ENCODE measurements at places on chromosomes 5 and 9. TPM values are rescaled to one million over a fixed set of nuclear protein-coding genes. Genes with fewer than 3 reads are reported as not detected.

DNA sequence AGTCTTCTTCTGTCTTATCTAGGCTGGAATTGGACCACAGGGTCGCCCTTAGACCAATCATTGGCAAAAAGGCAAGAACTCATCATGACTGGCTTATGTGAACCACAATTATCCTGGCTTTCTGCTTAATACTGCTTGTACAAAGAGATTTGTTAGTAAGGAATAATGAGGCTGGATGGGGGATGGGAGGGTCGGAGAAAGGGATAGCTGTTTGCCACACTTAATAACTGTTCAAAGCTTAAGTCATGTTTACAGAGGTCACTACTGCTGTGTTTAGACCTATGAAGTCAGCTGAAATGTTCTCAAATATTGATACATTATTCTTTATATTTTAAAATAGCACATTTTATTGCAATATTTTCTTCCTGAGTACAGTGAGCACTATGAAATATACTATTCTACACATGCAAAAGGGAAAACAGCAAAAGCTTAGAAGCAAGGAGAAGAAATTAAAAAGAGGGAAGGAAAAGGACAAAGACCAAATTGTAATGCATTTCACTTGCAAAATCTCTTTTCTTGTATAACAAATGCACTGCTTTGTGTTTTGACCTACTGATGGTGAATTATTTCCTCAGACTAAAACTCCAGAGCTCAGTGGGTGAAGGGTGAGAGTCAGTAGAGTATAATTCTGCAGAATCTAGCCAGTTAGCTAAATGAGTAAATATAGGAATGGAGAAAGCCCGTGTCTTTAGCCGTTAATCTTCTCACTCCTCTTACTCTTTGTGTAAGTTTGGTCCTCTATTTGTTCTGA is 404.9 kb upstream of the ZNF608 start:
- DNase-seq: no peak

- DNase-seq: peak; percentile 56
Observed at GRCh38 chr5:17219006-17219422, 1.6 kb downstream of the BASP1 start.

- peak; percentile 30 for DNase-seq
Observed at GRCh38 chr9:107039542-107039941, 176.6 kb downstream of the ZNF462 start.

NIPAL4 gene
- total RNA-seq: 11.9 TPM

GRCh38 chr5:61482980-61483379 is 150.9 kb downstream of the ZSWIM6 start:
- DNase-seq: no peak

OLFM1 gene
- 4.8 TPM for total RNA-seq

DNA sequence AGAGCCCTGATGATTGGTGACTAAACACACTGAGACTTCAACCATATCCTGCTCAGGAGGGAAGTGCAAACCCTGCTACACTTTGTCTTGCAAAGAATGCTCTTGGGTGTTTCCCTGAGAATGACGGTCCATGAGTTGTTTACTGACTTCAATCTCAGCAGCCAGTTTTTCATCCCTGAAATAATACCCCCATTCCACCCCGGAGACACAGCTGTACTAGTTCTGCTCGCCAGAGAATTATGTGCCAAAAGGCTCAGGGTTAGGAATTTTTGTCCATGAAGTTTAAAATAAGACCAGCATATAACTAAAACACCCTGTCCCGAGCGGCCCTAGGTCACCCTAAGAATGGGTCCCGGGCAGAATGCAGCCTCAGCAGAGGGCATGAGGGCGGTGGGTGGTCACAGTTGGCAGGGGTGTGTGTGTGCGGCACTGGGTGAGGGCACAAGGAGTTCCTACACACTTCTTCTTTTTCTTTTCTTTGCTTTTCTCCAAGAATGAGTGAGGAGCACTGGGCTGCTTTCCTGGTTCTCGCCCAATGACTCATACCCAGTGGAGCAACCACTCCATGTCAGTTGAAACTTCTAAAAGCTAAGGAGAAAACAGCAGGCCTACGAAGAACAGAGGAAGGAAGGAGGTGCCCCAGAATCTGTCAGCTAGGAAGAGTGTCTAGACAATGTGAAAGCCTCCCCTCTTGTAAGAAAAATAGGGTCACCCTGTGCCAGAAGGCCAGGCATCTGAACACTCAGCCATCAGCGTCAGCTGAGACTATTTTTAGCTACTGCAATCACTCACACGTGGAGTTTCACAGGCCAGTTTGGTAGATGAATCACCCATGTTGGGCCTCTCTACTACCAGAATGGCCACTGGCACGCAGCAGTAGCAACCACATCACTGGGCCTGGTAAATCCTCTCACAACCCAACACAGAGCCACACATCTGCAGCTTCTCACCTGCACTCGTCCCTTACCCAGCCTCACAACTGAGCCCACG is 105.9 kb downstream of the DPYSL3 start:
- no peak for DNase-seq

IL13 gene
- total RNA-seq: 0.10 TPM

ADAMTSL2 gene
- total RNA-seq: 1.5 TPM

TMEM215 gene
- 0.39 TPM for total RNA-seq

DNA sequence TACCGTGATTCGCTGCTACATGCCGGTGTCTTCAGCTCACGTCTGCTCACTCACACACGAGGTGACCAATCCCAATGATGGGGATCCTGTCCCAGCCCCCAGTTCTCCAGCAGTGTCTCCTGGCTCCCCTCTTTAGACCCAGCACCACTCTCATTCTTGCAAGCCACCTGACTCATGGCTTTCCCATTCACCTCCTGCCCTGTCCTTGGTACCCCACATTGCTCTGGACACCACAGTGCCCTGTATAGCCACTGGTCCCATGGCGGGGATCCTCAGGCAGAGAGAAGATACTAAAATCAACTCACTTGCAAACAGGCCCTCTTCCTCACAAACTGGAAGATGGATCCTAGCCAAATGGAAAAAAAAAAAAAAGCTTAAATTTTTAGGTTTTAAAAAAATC is 81.0 kb downstream of the SLIT3 start:
- no peak for DNase-seq

UGT3A1 gene
- total RNA-seq: 2.5 TPM

- DNase-seq: no peak
Observed at GRCh38 chr5:50653946-50654345, 12.5 kb upstream of the PARP8 start.

- no peak for DNase-seq
Observed at GRCh38 chr9:132408521-132408920, 1.5 kb upstream of the CFAP77 start.

GRCh38 chr9:71223953-71224538 is 102.6 kb upstream of the TRPM3 start:
- no peak for DNase-seq

GRCh38 chr9:74681906-74682305 is 184.8 kb downstream of the RORB start:
- DNase-seq: no peak

CXXC5 gene
- total RNA-seq: 29.4 TPM

GRCh38 chr9:5630081-5630507 is 1.2 kb downstream of the RIC1 start:
- peak; percentile 76 for DNase-seq

PLPP7 gene
- total RNA-seq: 4.6 TPM

LCN6 gene
- total RNA-seq: not detected

DNA sequence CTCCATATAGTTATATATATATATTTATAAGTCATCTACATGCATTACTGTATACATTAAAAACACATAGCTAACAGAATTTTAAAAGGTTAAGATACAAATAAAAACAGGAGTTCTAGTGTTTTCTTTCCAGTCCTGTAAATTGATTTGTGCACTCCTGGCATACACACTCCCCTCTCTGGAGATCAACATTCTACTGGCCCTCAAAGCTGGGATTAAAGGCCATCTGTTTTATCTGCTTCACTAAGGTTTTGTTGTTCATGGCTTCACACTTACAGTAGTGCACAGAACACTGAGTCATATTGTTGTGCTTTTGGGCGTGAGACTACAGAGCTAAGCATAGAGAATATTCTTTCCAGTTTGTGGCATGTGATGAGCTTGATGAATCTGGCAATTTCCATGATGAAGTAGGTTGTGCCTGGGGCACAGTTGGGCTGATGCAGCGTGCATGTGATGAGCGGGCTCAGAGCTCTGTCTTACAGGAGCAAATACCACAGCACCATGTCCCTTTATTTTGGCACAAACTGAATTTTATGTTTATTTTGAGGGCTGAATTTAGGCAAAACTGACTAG is 98.2 kb downstream of the TAF11L14 start:
- DNase-seq: peak; percentile 1

GRCh38 chr5:2038321-2039179 is 155.8 kb upstream of the IRX4 start:
- DNase-seq: no peak

- DNase-seq: no peak
Observed at GRCh38 chr9:2771087-2771486, 53.8 kb downstream of the KCNV2 start.

DNA sequence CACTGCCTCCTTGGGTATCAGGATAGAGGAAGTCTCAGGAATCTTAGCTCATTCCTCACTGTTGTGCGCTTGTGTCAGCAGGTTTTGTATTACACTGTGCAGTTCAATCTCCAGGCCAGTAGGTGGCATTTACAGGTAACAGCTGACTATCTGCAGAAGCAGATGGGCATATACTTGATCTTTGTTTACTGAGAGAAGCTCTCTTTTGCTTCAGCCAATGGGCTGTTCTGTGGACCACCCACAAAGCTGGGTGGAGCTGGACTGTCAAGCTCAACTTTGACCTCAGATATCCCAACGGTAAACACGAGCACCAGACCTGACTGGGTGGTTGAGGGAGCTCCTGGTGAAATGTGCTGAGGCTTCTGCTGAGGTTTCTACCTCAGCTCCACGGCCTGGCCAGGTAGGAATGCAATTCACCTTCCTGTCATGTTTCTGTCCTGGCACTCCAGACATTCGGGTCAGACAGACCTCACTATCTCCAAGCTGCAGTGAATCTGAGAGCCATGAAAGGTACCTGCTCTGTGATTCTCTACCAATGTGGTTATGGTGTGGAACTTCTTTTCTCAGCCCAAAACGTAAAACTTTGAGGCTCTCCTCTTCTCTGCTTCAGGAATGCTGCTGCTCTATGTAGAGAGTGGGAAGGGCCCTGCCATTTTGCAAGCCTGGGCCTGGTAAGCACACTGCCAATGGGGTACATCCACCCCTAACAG is 167.9 kb upstream of the ACTBL2 start:
- DNase-seq: no peak

GRCh38 chr5:143205386-143205785 is 198.1 kb downstream of the NR3C1 start:
- no peak for DNase-seq

- no peak for DNase-seq
Observed at GRCh38 chr5:67305913-67306710, 109.5 kb upstream of the CD180 start.

MEGF10 gene
- total RNA-seq: 4.7 TPM

GRAMD2B gene
- total RNA-seq: 26.2 TPM
